ENCODE measurements at places on chromosomes 12 and 14. TPM values are rescaled to one million over a fixed set of nuclear protein-coding genes. Genes with fewer than 3 reads are reported as not detected.

- no peak for DNase-seq
Observed at GRCh38 chr14:104316723-104317491, 178.5 kb downstream of the KIF26A start.

DNA sequence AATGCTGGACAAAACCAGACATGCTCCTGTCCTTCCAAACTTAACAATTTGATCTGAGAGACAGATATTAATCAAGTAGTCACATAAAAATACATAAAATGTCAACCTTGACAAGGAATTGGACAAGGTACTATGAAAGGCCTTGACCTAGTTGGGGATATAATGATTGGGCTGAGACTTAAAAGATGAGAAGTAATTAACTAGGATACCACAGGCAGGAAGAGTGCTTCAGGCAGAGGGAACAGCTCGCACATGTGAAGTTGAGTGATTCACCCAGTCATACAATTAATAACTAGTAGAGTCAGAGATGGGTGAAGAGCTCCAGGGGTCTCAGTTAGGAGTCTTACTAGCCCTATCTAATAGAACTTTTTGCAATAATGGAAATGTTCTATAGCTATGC, 259.5 kb downstream of the MSRB3 start:
- no peak for DNase-seq

DNA sequence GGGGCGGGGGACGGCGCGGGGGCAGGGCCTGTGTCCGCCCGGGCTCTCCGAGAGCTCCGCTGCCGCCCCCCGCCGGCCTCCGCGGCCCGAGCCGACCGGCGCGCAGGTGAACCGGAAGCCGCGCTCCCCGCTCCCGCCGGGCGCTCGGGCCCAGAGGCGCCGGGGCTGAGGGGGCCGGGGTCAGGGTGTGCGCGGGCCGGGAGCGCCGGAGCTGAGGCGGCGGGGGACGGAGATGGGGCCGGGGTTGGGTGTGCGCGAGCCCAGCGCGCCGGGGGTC, 431 bp downstream of the HIP1R start:
- DNase-seq = peak; percentile 42

MYF5 gene
- not detected for total RNA-seq

OXA1L gene
- 46.3 TPM for total RNA-seq

LRFN5 gene
- 84.1 TPM for total RNA-seq

NINJ2 gene
- 0.82 TPM for total RNA-seq

CLEC4D gene
- not detected for total RNA-seq

DNA sequence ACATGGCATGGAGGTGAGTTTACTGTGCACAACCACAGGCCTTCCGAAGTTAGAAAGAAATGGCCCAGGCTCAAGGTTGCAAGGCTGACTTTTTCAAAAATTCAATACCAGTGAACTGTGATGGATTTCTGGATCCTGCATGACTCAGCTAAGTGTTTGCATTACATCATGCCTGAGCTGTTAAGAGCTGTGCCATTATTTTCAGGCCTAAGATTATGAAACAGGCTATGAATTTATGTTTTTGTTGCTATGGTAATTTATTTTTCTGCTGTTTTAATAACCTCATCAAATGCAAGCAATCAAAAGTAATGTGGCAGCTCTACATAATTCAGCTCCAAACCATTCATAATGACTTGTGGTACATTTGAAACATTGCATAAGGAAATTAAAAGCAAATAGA, 457.7 kb upstream of the TMEM132C start:
- DNase-seq = peak; percentile 41

DNA sequence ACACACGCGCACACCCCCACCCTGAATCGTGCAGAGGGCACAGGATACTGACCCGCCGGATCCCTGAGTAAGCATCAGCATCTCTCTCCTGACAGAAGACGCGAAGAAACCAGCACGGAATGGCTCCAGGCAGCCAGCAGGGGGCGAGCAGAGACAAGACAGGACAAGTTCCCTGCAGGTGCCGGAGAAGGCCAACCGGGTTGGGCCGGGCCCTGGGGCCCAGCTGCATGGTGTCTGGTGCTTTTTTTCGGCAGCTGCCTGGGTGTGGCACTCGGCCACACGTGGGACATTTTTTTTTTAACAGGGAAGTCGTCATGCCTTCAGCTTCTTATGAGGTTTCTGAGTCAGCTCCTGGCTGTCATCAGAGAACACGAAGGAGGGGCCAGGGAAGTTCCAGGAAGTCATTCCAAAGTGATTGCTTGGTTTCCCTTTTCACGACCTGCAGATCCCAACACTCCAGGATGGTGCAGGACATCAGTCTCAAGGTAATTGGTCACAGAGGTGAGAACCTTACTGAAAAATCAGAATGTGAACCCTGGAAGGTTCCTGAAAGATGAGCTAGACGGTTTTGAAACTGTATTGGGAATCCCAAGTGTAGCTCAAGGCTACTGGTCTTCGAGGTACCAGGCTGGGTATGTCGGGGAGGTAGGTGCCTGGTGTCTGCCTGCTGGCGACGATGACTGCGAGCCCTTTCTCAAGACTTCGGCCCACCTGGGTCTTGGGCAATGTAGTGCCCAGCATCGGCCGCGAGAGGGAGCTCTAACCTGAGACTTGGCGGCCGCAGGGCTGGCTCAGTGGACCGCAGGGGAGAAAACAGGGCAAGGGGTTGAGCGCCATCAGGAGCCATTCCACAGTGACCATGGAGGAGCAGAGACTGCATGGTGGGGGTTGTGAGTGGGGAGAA, 190.8 kb upstream of the PRMT8 start:
- peak; percentile 79 for DNase-seq

GRCh38 chr14:53380052-53380866, 227.1 kb upstream of the DDHD1 start:
- DNase-seq = no peak

DNA sequence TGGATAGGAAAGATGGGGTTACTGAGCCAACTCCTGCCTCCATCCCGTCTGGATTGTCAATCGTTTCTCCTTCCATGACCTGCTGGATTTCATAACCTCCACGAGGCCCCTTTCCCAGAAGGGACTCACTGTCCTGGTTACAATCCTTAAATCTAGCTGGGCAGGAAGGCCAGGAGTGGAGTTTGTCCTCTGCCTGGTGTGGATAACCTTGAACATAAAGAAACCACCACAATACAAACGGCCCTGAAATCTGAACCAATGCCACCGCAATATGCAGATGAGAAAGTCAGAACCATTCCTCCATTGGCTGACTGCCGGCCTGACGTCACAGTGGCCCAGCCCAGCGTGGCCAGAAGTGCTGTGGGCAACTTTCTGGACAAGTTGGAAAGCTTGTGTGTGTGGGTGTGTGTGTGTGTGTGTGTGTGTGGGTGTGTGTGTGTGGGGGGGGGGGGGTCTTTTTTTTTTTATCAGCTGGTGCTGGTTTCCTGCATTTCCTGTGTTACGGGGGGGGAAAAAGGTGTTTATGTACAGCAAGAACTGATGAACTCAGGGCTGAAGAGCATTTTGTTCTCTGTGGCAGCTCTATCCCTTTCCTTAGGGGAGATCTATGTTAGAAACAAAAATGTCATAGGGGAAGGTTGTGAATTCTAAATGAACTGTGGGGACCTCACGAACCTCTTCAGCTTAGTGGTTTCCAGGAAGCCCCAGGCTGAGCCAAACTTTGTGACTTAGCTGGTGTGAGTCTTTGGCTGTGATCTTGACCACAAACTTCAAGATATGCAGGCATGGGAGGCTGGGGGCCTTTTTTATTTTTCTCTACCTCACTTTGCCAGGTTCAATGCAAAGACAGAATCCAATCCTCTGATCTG, 81.6 kb upstream of the MED13L start:
- peak; percentile 81 for DNase-seq

C12orf56 gene
- 2.3 TPM for total RNA-seq

GRCh38 chr14:74645756-74646470, 33.9 kb upstream of the LTBP2 start:
- DNase-seq = no peak

GRCh38 chr14:104573930-104574329, 5.6 kb upstream of the C14orf180 start:
- no peak for DNase-seq

- DNase-seq = peak; percentile 94
Observed at GRCh38 chr12:133080026-133080367, 726 bp upstream of the ZNF140 start.

DNA sequence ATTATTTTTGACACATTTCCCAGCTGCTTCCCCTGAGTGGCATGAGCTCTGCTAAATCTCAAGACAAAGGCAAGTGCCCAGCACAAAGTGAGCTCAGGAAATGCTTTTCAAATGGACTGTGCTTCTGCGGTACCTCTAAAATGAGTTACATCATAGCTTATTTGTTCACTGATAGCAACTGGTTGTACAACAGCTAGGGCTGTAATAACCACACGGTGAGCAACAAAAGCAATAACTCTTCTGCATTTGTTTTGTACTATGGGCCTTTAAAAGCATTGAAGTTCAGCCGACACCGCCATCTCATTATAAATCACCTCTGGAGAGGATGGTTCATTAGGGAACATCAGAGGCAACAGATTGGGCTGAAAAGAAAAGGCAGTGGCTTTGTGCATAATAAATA, 475.0 kb downstream of the GLT1D1 start:
- DNase-seq = no peak

GRCh38 chr14:68785534-68786490, 7.1 kb downstream of the ZFP36L1 start:
- no peak for DNase-seq

GRCh38 chr14:102277874-102278630, 26.9 kb downstream of the MOK start:
- no peak for DNase-seq

GRCh38 chr14:48417715-48418500, 742.5 kb upstream of the MDGA2 start:
- no peak for DNase-seq

DNA sequence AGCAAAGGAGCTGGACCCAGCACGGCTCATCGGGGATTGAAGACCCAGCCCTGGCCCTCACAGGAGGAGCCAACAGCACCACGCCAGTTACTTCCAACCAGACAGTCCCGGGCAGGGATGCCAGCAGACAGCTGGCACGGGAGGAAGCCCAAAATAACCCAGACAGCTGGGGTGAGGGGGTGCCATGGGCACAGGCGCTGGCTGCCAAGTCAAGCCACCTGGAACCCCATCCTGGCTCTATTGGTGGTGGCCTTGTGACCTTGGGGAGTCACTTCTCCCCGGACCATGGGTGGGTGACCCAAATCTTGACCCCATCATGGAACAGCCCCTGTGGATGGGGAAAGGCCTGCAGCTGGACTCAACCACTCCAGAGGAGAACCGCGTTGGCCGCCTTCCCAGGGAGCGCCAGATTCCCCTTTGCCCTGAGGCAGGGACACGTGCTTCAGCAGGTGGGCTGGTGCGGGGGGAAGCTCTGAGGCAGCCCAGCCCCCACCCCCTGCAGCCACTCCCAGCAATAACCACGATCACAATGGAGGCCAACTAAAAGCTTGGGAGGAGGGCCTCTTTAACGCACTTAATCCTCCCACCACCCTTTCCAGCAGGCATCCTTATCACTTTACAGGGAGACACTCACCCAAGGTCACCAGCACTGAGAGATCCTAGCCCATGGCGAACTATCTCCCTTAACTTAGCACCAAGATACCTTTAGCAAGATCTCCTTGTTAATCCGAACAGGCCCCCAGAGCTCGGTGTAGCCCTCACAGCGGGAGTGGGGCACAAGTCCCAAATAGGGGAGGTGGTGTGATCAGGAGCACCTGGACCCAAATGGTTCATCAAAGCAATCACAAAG, 4.7 kb upstream of the RHOF start:
- no peak for DNase-seq

DNA sequence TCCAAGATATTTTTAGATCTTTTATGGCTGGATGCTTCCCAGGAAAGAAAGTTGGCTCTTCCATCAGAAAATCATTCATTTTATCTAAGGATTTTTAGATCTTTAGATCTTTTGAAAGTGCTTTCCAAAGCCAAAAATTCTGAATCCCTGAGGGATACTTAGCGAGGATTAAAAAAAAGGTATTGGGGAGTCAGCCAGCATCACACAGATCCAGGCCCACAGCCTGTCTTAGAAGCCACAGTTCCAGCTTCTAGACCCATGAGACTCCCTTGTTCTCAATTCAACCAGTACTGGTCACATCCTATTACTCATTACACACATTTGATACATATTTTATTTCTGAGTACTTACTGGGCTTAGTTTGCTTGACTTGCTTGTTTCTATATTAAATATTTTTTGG, 49.9 kb downstream of the TSPAN8 start:
- no peak for DNase-seq

PITPNM2 gene
- 5.5 TPM for total RNA-seq

DNA sequence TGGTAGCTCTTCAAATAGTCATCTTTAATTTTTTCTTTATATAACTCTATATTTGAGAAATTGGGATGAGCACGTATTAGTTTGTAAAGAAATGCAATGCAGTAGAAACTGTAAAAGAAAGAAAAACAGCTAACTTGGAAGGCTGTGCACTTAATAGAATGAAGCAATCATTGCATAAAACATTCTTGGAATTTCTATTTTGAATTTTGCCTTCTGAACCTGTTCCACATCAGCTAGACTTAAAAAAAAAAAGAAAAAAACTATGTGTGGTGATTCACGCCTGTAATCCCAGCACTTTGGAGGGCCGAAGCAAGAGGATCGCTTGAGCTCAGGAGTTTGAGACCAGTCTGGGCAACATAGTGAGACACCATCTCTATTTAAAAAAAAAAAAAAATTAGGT, 29.4 kb downstream of the SCN8A start:
- DNase-seq = no peak

DNA sequence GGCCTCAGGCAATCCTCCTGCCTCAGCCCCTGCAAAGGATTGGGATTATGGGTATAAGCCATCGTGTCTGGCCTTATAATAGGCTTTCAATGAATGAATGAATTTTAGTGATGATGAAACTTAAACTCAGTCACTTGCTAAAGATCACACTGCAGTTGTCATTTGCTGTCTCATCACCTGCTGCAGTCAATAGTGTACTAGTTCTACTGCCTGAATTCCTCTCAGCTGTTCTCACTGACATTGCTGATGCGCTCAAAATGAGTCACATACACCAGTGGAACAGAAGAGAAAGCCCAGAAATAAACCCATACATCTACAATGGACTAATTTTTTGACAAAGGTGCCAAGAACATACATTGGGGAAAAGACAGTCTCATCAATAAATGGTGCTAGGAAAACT, 5.6 kb upstream of the SYNJ2BP start:
- no peak for DNase-seq

DNA sequence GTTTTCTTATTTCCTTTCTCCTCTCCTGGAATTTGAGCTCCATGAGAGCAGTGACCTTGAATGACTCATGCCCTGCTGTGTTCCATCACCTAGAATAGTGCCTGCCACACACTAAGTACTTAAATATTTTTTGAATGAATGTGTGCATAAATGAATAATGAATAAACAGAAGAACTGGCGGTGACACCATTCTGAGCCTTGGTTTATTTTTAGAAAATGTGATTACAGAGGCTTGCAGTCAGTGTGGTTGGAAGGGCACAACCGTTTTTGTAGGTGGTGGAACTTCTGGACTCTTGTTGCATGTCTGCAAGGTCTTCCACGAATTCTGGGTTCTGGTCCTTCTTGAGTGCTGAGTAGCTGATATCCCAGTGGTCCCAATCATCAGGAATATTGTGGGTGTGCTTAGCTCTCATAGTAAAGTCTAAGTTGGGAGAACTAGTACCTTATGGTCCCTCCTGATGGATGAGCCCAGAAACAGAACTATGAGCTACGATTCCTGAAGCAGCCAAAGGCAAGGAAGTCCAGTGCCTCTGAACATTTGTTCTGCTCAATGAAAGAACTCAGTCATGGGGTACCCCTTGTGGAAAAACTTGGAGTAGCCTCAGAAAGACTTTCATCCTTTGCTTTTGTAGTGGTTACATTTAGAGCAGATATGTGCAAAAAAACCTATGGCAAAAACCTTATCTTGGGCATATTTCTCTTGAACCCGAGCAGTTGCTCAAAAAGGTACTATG, 28.8 kb upstream of the BHLHE41 start:
- no peak for DNase-seq

MANSC4 gene
- 0.27 TPM for total RNA-seq

Measured in cerebellum (tissue), 4 donors.